Progenitor cell of endocrine pancreas (in vitro differentiated cells): ENCODE measurements at places on chromosomes 3 and 15. TPM values are rescaled to one million over a fixed set of nuclear protein-coding genes. Genes with fewer than 3 reads are reported as not detected.

GRCh38 chr3:155956508-155957411, 86.3 kb downstream of the GMPS start:
- H3K27me3 ChIP-seq: no peaks in the 10 kb centered on the region
- H3K4me1 ChIP-seq: peaks cover 15% of the 10 kb centered on the region
- H3K27ac ChIP-seq: no peak overlapping the region
- no peak for DNase-seq

GRCh38 chr15:89130201-89130600, 41.9 kb downstream of the ABHD2 start:
- DNase-seq: no peak
- no peaks in the 10 kb centered on the region for H3K27me3 ChIP-seq
- no peak overlapping the region for H3K4me3 ChIP-seq
- H3K36me3 ChIP-seq: no peaks in the 10 kb centered on the region
- no peak overlapping the region for H3K27ac ChIP-seq

GRCh38 chr15:35606450-35606779, 60.5 kb upstream of the DPH6 start:
- H3K4me1 ChIP-seq: no peaks in the 10 kb centered on the region
- no peak overlapping the region for H3K27ac ChIP-seq
- no peaks in the 10 kb centered on the region for H3K27me3 ChIP-seq

GRCh38 chr3:16824081-16824696, 60.6 kb upstream of the PLCL2 start:
- no peak for DNase-seq
- H3K4me1 ChIP-seq: no peaks in the 10 kb centered on the region
- H3K36me3 ChIP-seq: no peaks in the 10 kb centered on the region
- no peaks in the 10 kb centered on the region for H3K27me3 ChIP-seq
- H3K4me3 ChIP-seq: no peak overlapping the region
- H3K27ac ChIP-seq: no peak overlapping the region

DHFR2 gene
- 4.2 and 4.4 TPM in 2 replicates for total RNA-seq

ARHGEF26 gene
- total RNA-seq: 10.0 and 10.8 TPM in 2 replicates

ZNF662 gene
- 0.40 and 0.65 TPM in 2 replicates for total RNA-seq
